ENCODE measurements at places on chromosomes 5 and 9.

GRCh38 chr5:164306662-164307061, 801.2 kb downstream of the MAT2B start:
- DNase-seq: no peak

DNA sequence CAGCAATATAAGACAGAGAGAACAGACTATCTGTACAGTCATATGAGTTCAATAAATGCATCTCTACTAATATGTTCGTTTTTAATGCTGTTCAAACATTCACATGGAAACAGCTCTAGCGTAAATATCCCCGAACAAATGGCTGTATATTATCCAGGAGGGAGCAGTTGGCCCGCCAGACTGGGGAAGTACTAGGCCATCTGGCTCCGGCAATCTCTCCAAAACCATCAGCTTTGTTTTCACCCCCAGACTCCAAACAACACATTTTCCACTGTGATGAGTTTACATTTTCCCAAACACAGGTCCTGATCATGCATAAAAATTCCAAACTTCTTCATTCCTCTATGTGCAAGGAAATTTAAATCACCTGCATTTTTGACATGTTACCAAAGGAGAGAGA, 8.7 kb downstream of the EBF1 start:
- no peak for DNase-seq

DNA sequence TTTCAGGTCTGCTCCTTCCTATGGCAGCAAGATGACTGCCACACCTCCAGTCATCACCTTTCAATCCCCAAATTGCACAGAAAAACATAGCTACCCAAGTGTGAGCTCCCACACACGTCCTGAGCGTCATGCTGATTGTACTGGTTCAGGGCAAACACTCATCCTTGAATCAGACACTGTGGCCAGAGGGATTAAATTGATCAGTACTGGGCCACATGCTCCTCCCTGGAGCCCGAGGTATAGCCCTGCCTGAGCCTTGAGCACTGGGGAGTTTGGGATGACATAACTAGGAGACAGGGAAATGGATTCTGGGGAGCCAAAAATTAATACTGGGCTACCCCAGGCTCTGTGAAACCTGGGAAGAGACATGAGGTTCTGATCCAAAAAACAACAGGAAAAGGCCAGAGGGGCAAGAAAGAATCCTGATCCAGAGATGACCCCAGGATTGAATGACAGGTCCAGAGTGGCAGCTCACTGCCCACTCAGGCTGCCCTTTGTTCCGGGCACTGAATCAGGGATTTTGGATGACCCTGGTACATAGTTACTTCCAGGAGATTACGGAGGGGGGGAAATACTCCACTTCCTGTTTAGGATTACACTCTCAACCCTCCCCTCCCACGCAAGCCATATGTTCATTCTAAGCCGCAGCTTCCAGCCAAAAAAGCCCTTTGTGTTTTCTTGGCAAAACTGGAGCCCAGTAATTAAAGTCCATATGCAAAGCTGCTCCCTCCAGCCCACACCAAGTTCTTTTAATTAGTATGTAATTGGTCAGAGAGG, 141.6 kb upstream of the SPRY4 start:
- peak; percentile 32 for DNase-seq

DNA sequence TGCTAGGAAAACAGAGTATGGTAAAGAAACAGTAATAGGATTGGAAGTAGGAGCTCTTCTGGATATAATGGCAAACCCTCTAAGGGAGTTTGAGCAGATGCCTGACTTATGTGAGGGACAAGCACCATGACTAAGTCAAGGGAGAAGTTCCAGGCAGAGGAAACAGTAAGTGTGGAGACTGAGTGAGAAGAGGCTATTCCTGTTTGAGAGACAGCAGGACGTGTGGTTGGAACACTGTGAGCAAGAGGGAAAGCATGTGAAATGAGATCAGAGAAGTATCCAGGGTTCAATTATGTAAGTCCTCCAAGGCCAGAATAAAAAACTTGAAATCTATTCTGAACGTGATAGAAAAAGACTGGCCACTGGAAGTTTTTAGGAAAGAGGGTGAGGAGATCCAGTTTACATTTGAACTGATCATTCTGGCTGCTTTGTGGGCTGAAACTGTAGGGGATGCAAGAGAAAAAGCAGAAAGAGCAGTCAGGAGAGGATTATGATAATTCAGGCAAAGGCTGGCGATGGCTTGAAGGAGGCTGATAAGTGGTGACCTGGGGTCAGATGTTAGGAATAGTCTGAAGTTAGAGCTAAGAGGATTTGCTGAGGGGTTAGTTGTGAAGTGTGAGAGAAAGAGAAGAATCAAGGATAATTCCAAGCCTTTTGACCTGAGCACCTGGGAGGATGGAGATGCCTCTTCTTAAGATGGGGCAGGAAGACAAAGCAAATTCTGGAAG, 19.2 kb downstream of the DMAC1 start:
- no peak for DNase-seq

GRCh38 chr9:69931340-69931739, 110.7 kb downstream of the CFAP95 start:
- DNase-seq: no peak

DNA sequence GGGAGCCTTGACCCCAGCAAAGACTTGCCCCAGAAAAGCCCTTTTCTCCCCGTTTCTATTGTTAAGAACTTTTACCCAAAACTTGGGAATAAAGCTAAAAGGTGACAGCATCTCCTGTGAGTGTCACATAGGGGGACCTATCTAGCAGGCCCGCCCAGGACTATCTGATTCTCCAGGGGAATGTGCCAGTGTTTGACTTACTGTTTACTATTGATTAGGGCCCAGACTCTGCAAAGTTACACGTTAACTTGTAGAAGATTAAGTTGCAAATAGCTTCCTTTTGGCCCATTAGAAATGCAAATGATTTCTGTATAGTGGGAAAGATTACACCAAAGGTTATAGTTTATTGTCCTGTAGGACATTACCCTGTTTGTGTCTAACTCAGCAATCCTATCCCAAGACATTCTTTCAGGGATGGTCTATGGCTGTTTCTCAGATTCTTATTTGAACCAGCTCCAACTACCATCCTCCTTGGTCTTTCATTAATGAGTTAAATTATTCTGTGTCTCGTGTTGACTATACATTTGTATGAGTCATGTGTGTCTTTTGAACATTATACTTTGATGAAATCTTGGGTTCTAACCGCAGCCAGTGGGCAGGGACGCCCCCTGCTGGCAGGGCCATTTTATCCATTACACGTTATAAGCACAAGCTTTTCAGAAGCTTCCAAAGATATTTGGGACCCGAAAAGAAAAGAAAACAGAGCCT, 60.7 kb downstream of the HRH2 start:
- no peak for DNase-seq

- DNase-seq: peak; percentile 63
These were observed 38.0 kb downstream of the ZNF622 start for GRCh38 chr5:16427587-16427986.

DNA sequence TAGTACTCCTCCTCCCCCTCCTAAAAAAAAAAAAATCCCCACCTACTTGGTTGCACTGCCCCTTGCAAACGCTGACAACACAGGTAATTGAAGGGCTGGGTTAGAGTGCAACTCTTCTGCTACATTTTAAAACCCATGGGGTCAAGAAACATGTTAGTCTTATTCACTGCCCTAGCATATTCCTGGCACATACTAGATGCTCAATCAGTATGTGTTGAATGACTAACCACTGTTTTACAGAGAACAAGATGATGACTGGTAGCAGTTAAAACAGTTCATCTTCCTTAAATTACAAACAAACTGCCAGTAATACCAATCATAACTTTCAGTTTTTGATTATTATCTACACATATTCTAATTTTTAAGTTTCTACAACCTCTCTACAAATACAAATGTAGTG, 124.4 kb downstream of the NFIB start:
- DNase-seq: no peak

GRCh38 chr5:142069606-142070399, 38.8 kb upstream of the NDFIP1 start:
- DNase-seq: no peak

GRCh38 chr5:71839096-71839884, 120.2 kb downstream of the CARTPT start:
- DNase-seq: no peak

DNA sequence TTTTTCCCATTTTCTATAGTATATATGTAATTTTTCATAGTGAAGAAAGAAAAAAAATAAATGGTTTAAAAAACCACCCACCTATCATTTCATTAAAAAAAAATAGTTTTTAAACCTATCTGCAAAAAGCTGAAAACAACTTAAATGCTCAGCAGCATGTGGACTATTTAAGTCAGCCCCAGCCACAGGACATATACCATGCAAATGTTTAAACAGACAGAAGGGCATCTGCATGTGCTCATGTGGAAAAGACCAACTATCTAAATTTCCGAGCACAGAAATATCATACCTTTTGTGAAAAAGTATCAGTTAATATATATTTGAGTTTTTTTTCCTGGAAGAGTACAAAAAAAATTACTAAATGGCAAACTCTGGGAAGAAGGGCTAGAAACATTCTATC, 143.4 kb downstream of the EPB41L4A start:
- no peak for DNase-seq

- DNase-seq: no peak
These were observed 155.8 kb upstream of the GRAMD2B start for GRCh38 chr5:126267438-126267837.

GRCh38 chr9:99040911-99041582, 63.9 kb upstream of the TGFBR1 start:
- no peak for DNase-seq

DNA sequence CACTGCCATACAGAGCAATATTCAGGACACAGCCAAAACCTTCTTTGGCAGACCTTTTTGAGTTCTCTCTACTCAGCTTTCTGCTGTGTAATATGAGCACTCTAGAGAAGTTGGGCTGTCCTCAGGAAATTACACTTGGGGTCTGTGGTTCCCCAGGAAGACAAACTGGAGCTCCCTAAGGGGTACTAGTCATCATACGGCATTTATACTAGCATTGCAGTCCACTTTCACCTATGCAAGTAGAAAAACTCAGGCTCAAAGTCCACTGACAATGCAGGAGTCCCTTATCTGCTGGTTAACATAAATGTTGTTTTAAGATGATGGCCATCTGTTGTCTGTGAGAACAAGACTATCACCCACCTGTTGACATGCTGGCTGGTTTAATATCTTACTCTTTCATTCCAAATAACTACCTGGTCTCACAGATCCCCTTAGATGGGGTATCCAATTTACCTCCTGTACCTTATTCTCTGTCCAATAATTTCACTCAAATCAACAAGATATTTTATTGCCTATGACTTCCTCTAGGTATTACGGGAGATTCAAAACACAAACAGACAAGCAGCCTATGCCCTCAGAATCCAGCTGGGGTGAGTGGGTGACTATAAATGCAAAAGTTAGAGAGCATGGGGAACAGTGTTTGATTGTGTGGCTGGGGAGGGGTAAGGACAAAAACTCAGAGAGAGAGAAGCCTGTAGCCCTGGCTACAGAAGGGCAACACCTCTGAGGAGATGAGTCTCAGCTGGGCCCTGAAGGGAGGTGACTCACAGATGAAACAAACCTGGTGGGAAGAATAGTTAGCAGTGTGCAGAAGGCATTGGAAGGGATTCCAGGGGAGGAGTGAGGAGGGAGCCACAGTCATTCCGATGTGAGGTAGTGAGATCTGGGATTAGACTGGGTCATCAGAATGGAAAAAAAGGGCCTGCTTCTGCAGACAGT, 10.2 kb downstream of the DOCK8 start:
- no peak for DNase-seq

- DNase-seq: no peak
These were observed 53.6 kb upstream of the GABRB2 start for GRCh38 chr5:161600156-161600555.

GRCh38 chr9:129863059-129863690, 27.9 kb downstream of the USP20 start:
- no peak for DNase-seq

DNA sequence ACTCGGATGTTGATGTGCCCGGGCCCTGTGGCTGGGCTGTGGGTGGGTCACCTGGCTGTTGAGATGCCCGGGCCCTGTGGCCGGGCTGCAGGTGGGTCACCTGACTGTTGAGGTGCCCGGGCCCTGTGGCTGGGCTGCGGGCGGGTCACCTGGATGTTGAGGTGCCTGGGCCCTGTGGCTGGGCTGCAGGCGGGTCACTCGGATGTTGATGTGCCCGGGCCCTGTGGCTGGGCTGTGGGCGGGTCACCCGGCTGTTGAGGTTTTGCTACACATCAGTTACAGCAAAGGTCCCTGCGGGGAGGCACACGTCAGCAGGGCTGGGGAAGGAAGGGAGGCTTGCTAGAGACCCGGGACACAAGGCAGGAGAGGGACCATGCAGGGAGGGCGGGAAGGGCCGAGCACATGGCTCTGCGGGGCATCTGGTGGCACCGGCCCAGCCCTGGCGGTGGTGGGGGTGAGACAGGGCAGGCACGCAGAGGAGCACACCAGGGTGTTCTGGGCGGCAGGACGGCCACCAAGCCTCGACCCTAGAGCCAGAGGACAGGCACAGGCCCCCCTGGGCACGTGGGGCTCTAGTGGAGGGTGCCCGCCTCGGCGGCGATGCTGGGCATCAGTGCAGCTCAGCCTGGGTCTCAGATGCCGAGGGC, 35.4 kb downstream of the PNPLA7 start:
- no peak for DNase-seq

- no peak for DNase-seq
These were observed 459.8 kb downstream of the ARHGEF28 start for GRCh38 chr5:74085782-74086181.

DNA sequence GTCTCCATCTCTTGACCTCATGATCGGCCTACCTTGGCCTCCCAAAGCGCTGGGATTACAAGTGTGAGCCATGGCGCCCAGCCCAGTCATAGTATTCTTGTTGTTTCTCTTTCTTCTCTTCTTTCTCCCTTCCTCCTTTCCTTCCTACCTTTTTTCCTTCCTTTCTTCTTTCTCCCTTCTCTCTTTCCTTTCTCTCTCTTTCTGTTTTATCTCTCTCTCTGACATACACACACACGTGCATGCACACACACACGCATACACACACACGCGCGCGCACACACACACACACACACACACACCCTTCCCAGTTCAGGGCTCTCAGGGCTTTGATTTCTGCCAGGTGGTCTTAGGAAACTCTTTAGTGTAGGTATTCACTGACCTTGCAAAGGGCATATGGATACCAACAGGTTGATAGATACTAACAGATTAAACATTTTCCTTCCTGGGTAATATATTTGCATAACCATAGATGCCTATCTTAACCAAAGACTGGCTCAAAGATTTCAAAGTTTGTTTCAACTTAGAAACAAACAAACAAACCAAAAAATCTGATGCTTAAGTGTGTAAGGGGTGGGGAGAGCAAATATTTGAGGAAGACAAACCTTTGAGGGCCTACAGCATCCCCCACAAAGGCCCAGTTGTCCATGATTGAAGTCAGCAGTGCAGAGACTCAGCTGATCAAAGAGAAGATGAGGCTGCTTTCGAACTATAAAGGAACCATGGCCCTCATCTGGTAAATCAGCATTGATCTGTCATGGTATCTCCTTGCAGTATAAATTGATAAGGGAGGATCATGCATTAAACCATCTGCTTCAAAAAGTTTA, 288.2 kb upstream of the SEMA6A start:
- no peak for DNase-seq
